ENCODE measurements at places on chromosomes 13 and 19.

GRCh38 chr19:31448221-31448657 is 99.0 kb upstream of the TSHZ3 start:
- DNase-seq, result no peak

GRCh38 chr13:50198508-50198907 is 183.3 kb downstream of the KCNRG start:
- no peak for DNase-seq

DNA sequence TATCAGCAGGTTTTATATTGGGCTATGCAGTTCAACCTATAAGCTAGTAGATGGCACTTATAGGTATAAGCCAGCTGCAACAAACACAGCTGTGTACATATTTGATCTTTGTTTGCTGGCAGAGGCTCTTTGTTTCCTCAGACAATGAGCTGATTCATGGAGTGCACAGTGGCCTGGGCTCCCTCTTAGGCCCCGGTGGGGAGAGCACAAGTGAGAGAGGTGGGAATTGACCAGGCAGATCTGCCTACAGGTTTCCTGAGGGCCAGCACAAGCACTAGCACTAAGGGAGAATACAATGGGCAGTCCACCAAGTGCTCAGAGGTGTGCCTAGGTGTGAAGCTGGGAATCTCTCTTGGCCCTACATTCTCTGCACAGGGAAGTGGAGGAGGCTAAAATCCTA is 1390.7 kb downstream of the SLITRK5 start:
- DNase-seq, result no peak

GRCh38 chr13:20106742-20107141 is 54.1 kb downstream of the GJA3 start:
- no peak for DNase-seq

DNA sequence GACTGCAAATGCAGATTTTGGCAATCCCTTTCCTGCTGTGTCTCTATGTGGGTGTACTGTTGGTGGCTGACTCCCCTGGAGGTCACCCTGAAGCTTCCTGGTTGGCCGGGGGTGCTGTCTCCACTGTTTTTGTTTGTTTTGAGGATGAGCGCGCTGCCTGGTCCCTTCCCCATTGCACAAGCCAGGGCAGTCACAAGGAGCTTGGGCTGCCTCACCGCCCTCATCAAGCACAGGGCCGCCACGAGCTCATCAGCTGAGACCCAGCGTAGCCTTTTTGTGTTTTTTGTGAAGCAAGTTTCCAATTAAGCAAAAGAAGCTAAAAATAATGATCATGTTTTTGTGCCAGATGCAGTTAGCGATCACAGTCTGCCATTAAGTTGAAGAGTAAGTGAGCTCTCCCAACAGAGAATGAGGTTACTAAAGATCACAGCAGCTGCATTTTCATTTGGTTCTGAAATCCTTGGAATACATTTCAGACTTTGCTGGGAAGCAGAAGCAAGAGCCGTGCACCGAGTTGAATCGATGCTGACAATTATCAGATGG is 57.8 kb downstream of the GGACT start:
- no peak for DNase-seq

DNA sequence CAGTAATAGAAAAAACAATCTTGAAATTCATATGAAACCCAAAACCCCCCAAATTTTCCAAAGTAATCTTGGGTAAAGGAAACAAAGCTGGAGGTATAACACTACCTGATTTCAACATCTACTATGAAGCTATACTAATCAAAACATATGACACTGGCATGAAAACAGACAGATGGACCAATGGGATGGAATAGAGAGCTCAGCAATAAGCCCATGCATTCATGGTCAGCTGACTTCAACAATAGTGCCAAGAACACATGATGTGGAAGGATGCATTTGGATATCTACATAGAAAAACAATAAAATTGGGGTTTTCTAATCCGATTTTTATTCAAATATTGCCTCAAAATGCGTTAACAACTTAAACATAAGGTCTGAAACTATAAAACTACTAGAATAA is 32.2 kb upstream of the ZNF766 start:
- DNase-seq, result no peak

DNA sequence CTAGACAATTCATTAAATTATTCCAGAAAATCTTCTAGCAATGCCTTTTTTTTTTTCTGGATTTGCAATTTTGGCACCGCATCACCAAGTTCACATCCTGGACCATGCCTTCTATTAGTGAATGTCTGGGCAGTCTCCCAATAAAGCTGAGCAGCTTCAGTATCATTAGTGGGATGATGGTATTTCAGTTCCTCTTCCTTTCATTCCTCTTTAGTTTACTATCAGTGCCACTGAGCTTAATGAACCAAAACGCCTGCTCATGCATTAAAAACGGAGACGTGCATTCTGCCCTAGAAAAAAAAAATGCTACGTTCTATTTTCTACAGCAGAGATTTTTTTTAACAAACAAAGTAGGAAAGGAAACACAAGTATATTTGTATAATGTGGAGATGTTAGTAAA is 343.0 kb downstream of the PCDH9 start:
- no peak for DNase-seq

GRCh38 chr13:80945328-80945727 is 604.4 kb upstream of the SPRY2 start:
- DNase-seq, result no peak

- DNase-seq, result no peak
These were observed 13.2 kb downstream of the KLK5 start for GRCh38 chr19:50939596-50939995.

GRCh38 chr19:15098460-15098859 is 8.7 kb upstream of the SYDE1 start:
- no peak for DNase-seq

- no peak for DNase-seq
These were observed 1327.6 kb downstream of the UQCRFS1 start for GRCh38 chr19:27885359-27885758.

DNA sequence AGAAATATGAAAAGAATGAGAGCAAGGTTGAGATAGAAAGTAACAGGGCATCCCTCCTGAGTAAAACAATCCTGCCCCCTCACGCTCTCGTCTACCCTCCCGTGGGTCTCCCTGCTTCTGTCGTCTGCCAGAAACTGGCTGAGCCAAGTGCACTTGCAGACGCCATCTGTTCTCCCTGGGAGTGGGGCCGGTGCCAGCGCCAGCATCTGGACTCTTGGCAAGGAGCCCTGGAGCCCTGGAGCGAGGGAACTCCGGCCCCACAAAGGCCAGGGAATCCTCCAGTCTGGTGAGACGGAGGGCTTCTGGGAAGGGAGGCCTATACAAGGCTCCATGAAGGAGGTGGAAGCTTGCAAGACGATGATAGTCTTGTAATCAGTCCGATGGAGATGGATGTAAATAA is 2.3 kb upstream of the TMEM91 start:
- no peak for DNase-seq

DNA sequence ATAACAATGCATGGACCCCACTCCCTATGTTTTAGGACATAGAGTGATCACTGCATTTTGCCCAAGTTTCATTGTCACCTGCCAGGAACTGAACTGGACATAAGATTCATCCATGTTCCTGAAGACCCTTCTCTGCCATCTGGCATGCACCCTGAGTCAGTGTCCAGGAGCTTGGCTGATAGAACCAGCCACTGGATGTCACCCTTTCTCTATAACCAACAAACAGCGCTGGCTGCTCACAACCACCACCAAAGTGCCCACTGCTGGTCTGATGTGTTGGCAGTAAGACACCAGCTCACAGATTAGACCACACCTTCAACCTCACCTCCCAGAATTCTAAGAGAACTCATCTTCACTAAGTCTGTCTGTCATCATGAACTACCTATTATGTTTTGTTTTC is 333.4 kb downstream of the ITGBL1 start:
- peak; percentile 2 for DNase-seq

- no peak for DNase-seq
These were observed 173.7 kb upstream of the SLITRK5 start for GRCh38 chr13:87497426-87497825.

DNA sequence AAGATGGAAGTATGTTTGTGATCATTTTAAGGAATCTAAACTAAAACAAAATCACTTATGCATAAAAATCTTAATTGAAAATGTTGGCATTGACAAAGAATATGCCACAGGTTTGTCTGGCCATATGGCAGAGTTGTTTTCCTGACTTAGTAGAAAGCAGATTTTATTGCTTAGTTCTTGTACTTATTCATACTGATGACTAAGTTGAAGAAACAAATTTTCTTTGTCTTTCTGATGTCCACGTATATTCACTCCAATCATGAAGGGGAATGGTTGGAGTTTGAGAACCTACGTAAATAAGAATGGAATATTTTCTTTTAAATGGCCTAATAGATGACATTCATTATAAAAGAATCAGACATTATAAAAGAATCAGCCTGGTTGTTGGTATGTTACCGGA is 8.0 kb upstream of the GPC6 start:
- no peak for DNase-seq

Data from KBM-7 (cell line).